ENCODE measurements at places on chromosomes 6 and 20.

GRCh38 chr20:57501461-57502335 is 23.2 kb downstream of the CTCFL start:
- DNase-seq: no peak

DNA sequence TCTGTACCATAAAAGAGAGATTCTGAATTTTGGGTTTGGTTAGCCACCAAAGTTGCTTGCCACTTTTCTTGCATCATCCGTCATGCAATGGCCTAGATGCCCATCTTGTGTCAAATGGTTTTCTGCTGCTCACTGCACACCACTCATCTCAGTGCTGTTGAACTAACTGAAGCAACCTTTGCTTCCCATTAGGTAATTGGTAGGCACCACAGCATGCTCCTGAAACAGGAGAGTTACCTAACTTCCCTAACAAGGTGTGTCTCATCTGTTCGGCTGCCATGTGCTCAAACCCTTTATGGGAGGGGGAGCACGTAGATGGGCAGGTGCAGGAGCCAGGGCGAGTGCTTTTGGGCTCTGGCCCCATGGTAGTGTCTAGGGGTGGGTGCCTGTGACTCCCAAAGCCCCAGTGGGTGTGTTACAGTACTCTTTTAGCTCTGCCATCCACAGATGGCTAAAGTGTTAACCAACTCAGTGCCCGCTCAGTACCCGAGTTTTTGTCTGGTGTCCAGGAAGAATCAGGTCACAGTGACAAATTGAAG is 147.4 kb upstream of the SPACA1 start:
- no peak for DNase-seq

GRCh38 chr20:24403406-24403805 is 66.0 kb upstream of the SYNDIG1 start:
- DNase-seq: no peak

DNA sequence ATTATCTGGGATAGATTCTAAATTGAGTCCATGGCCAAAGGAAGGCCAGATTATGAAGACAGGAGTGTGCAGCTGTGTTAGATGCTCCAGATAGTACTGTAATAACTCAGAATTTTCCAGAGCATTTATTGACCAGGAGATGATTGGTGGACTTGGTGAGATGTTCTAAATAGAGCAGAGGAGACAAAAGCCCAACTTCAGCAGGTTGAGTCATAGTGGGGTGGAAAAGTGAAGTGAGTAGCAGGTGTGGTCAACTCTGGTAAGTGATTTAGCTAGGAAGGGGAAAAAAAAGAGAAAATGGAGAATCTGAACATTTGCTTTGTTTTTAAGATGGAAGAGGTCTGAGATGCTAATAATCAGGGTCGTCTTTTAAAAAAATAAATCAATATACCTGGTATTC is 227.4 kb downstream of the TMEM200A start:
- no peak for DNase-seq

GRCh38 chr6:20266851-20267608 is 54.8 kb upstream of the MBOAT1 start:
- DNase-seq: no peak

GRCh38 chr6:44771647-44772415 is 384.3 kb downstream of the CDC5L start:
- no peak for DNase-seq

DNA sequence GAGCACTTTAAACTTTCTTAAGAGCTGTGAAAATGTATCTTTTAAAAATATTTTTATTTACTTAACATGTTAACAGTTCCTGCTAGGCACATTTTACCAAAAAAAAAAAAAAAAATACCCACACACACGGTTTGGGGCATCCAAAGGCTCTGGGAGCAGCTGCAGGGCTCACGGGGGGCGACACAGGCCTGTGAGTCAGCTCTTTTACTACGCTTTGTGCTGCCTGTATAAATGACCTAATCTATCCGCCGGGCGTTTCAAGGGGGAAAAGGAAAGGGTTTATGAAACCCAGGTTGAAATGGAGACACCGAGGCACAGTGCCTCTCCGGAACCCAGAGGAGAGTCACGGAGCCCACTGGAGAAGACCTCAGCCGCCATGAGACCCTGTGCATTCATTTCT is 40.4 kb downstream of the DLL1 start:
- DNase-seq: no peak

- DNase-seq: no peak
Observed at GRCh38 chr20:4978050-4978918, 23.0 kb downstream of the SLC23A2 start.

- DNase-seq: no peak
Observed at GRCh38 chr20:61082720-61083119, 169.3 kb upstream of the CDH4 start.

All from CD4-positive, alpha-beta T cell treated with Interleukin-4 for 1 hour (primary cell).